Colonic mucosa (tissue), 4 donors: ENCODE measurements at places on chromosomes 5 and 9. TPM values are rescaled to one million over a fixed set of nuclear protein-coding genes. Genes with fewer than 3 reads are reported as not detected.

The TXNDC8 gene
- not detected for total RNA-seq

The ADAMTS19 gene
- total RNA-seq: 0.80 TPM

- DNase-seq: no peak
These were observed 76.8 kb upstream of the RANBP3L start for GRCh38 chr5:36378551-36378950.

DNA sequence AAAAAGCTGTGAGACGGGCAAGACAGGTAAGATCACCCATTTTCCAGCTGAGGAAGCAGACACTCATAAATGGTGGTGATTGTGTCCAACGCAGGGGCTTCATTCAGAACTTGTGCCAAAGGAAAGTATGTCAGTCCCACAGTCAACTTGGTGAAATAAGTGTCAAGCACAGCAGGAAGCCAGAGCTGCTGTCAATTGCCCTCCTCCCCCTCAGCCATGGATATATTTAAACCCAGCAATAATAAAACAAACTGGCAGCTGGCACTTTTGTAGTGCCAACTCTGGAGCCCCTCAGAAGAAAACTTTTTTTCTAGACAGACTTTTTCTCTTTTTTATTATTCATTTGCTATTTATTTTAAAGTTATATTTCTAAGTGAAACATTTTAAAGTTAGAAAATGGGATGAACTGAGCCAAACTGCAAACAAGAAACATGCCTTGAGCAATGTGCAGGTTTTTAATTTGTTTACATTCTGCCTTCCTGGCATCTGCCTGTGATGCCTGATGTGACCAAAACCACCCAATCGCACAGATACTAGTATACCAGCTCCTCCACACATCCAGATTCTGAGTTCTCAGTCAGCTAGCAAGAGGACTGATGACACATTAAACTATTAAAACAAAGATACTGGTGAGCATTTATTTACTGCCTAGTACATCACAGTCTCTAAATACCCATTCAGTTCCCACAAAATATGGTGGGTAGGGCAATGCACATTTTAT is 17.0 kb downstream of the DMAC1 start:
- DNase-seq: no peak

DNA sequence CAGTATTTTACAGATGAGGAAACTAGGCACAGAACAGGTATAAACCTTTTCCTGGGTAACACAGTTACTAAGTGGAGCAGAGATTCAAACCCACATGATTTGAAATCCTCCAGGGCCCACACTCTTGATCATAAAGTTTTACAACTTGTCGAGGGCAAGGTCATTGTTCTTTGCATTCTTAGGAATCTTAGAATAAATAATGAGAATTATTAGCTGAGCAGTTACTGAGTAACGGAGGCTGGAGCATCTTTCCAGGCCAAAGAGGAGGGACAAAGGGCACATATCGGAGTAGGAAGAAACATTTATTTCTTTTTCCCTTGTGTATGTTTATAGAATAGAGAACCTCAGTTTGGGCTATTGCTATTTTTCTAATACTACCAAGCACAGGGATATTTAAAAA is 27.1 kb upstream of the F2R start:
- DNase-seq: no peak

DNA sequence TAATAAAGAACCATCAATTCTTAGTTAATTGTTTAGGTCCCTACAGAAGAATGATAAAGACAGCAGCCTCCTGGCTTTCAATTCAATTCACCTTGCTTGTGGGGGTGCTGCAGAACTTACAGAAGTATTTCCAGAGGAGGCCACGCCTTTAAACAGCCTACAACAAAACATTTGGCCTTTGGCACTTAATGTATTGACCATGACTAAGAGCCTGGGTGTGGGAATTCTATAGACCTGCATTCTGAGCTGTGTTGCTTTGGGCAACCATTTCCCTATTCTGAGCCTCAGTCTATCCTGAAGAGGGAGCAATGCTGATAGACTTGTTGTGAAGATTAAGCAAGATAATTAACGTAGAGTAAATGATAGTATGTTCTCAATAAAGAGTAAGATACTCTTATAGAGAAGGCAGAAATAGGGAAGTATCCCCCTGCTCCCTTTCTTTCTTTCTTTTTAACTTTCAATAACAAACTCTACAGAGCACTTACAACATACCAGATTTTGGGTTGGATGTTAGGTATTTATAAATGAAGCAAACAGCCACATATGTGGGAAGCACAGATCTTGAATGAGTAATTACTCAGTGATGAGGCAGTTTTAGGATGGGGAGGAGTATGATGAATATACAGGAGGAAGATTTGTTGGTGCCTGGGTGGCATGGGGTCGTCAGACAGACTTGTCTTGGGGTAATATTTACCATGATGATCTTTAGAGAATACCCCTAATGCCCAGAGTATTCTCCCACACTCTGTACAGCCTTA is 28.4 kb downstream of the PAPPA start:
- DNase-seq: no peak
